Amniotic epithelial cell (primary cell): ENCODE measurements at places on chromosomes 4 and X.

- DNase-seq = peak; percentile 65
Measured at GRCh38 chr4:30714408-30715031, 5.6 kb upstream of the PCDH7 start.

GRCh38 chrX:102154900-102155805 is 624 bp downstream of the BEX5 start:
- DNase-seq = no peak

GRCh38 chrX:39158801-39159657 is 357.8 kb downstream of the MID1IP1 start:
- peak; percentile 64 for DNase-seq

DNA sequence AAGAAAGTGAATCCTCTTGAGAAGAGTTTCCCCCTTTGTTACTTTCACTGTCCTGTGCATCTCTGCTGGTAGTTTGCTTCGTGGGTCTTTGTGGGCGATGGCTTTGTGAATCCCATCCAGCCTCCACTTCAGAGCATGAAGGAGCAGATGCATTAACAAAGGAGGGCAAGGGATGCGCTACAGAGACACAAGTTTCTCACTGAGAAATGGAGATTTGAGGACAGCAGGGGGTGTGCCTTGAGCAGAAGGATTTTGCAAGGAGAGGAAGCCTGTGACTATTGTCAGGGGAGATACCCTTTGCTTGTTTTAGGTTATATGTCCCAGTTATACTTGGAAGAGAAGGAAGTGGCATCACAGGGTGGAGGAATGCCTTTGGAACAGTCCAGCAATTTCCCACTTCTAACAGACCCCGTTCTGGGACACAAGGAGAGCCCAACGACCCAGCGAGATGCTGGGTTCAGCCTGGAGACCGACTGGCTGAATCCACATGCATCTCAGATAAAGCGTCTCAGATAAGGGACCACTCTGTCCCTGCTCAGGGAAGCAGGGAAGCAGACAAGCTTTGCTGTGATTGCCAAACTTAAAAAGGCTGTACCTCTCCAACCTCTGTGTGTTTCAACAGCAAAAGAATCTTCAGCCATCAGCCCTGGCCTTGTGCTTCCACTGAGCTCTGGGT is 314.6 kb upstream of the GATB start:
- no peak for DNase-seq

- DNase-seq = peak; percentile 51
Measured at GRCh38 chrX:12080265-12080664, 58.0 kb upstream of the FRMPD4 start.

GRCh38 chr4:7060346-7061150 is 7.3 kb downstream of the GRPEL1 start:
- no peak for DNase-seq

GRCh38 chrX:12981880-12982279 is 7.0 kb downstream of the TMSB4X start:
- DNase-seq = no peak

DNA sequence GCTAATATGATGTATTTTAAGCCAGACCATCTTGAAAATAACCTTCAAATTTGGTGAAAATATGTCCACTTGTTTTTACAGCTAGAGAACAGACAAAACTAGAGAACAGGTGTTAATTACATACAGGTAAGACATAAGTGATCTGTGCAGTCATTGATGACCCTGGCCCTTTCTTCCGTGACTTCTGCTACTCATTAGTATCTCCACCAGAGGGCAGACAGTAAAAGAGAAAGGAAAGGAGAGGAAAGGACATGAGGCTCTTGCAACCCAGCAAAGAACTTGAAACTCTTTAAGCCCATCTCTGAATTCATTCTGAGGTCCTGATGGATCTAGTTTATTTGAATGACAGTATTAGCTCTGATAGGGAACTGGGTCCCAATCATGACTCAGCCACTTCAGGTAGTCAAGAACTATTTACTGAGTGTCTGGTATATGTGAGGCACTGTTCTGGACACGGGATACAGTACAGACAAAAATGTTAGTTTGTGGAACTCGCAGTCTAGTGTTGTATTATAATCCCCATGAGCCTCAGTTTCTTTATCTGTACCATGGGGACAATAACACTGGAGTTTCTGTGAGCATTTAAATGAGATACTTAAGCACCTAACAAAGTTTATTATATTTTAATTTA is 121.0 kb upstream of the TEX13D start:
- peak; percentile 11 for DNase-seq

DNA sequence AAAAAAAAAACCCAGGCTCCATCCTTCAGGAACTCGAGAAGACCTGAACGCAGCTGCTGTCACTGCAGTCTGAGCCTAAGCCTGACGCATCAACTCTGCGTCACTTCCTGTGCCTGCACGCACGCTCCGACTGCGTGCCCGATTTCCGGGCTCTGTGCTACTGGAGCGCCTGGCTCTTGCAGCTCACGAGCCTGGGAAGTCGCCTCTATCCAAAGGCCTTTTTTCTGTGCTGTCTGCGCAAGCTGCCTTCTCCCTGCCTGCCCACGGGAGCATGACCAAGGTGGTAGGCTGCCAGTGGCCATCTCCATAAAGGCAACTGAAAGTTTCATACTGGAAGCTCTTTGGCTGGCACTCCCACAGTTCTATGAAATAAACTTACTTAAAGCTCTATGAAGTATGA is 9.9 kb upstream of the GASK1B start:
- no peak for DNase-seq

DNA sequence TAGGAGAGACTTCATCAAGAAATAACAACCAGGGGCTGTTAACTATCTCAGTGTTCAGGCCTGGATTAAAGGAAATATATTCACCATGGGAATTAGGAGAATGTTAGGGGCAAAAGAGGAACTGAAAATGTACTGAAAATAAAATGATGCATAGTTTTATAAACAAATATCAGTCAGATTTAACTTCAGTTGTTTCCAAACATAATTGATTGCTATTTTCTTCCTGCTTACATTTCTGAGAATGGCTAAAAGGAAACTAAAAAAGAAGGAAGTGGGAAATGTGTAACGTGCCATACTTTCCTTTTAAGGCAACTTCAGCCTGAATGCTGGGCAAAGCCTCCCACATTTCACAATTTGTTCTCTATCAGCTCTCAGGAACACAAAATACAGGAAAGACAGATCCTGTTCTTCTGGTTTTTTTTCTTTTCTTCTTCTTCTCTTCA is 178.1 kb downstream of the MAML3 start:
- peak; percentile 89 for DNase-seq

DNA sequence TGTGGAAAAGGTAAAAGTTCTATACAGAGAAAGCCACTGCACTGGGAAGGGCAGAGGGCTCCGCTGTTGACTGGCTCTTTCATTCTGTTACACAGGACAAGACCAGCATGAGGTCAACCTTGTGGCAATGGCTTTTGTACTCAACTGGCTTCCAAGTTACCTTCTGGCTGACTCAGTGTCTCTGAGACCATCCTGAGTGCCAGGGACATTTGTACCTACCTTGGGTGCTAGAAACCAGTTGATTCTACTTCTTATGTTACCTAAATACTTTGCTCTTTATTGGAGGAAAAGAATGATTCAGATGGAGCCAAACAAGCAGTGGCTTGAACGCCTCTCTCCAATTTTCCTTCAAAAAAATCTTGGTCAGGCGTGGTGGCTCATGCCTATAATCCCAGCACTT is 123.2 kb downstream of the RBM47 start:
- no peak for DNase-seq

DNA sequence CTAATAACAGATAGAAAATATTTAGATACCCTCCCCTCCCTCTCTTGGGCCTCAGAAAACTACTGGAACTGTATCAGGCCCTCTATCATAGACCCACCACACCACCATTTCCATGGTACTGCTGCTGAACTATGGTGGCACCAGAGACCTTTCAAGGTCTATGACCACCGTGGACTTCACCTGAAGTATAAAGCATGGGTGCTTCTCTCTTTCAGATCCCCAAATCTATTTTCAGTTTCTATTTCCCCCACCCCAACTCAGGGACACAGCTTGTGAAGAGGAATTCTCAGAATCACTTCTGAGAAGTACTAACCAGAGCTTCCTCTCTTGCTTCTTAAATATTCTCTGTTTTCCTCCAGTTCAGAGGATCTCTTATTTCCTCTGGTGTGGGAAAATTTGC is 840.8 kb upstream of the HTR2C start:
- no peak for DNase-seq

DNA sequence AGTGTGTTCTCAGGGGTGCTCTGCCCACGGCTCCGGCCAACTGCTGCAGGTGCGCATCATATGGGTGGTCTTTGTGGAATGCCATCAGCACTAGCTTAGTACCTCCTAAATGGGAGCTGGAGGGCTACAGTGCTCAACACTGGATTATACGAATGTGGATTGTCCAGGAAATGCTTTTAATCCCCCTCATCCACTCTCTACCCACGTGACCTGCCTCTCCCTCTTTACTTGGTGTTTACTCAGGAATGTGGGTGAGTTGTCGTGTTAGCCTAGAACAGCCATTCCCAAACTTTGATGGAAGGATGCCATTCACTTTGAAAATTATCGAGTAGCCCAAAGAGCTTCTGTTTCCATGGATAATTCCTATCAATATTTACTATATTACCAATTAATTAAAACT is 150.8 kb downstream of the PTTG2 start:
- no peak for DNase-seq

- no peak for DNase-seq
Measured at GRCh38 chrX:30340753-30341152, 31.6 kb upstream of the NR0B1 start.

GRCh38 chrX:78314561-78314960 is 12.8 kb downstream of the CYSLTR1 start:
- no peak for DNase-seq
